ENCODE measurements at places on chromosomes 2 and 18. TPM values are rescaled to one million over a fixed set of nuclear protein-coding genes. Genes with fewer than 3 reads are reported as not detected.

The EGR4 gene
- 0.31 TPM for polyA plus RNA-seq

- H3K36me3 ChIP-seq = no peaks in the 10 kb centered on the region
- peaks cover 67% of the 10 kb centered on the region for H3K27me3 ChIP-seq
- peak overlapping the region; percentile 7 for H3K4me3 ChIP-seq
- H3K4me1 ChIP-seq = peaks cover 3% of the 10 kb centered on the region
Observed at GRCh38 chr2:38074058-38074763, 1.7 kb downstream of the CYP1B1 start.

- no peaks in the 10 kb centered on the region for H3K27me3 ChIP-seq
- H3K4me3 ChIP-seq = no peak overlapping the region
- H3K36me3 ChIP-seq = no peaks in the 10 kb centered on the region
- H3K27ac ChIP-seq = no peak overlapping the region
Observed at GRCh38 chr2:85312404-85312803, 15.4 kb downstream of the TGOLN2 start.

- H3K4me1 ChIP-seq = no peaks in the 10 kb centered on the region
- no peaks in the 10 kb centered on the region for H3K36me3 ChIP-seq
- H3K27ac ChIP-seq = no peak overlapping the region
- DNase-seq = no peak
- no peaks in the 10 kb centered on the region for H3K27me3 ChIP-seq
- no peak overlapping the region for H3K4me3 ChIP-seq
Observed at GRCh38 chr18:50518787-50519546, 40.9 kb upstream of the MAPK4 start.

DNA sequence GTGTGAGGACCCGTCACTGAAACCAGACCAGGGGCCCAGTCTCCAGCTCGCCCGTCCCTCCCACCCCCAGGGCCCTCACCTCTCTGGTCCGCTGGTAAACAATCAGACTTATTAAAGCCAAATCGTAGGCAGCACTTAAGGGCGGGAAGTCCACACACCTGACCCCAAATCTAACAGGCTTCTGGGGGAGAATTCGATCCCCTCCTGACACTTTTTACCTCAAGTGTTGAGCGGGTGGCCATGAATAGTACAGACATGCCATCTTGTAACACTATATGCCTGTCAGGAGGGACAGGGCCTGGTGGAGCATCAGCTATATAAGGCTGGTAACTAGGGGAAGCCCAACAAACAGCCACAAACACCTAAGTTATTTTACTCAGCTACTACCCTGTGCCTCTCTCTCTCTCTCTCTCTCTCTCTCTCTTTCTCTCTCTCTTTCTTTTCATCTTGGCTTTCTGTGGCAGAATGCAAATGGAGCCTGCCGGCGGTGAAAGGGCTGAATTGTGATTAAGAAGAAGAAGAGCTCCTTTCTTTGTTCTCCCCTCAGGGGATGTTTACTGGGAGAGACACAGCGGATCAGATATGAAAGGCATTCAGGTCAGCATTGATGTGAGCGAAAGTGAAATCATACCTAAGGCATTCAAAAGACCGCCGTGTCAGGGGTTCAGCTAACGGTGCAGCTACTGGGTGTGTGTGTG lies 9.5 kb downstream of the ZEB2 start:
- H3K36me3 ChIP-seq = no peaks in the 10 kb centered on the region
- peak overlapping the region; percentile 7 for H3K4me3 ChIP-seq
- H3K27me3 ChIP-seq = peaks cover 7% of the 10 kb centered on the region
- H3K27ac ChIP-seq = peak overlapping the region; percentile 89
- peaks cover 97% of the 10 kb centered on the region for H3K4me1 ChIP-seq

DNA sequence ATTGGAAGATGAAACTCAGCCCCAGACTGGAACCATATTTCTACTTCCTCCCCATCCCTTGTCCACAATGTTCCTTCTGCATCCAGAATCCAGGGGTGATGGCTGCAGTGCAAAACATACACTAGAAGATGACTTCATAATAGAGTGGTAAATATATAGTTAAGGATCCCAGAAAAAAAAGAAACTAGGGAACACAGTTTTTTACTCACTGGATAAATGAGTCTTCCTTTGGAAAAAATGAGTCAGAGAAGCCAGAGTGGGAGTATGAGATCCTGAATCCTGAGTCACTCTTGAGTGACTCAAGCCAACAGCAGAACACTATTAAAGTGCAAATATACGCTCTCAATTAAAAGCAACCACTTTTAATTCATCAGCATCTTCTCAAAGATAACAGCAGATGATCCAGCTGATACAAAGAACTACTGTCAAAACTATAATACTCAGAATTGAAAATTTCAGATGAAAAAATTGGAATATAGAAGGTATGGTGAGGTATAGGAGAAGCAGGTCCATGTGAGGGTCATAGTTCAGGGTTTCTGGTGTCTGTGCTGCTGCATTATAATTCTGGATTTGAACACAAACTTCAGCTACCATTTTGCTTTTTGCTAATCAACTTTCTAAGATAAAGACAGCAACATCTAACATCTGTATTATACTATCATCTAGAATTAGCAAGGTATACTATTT lies 987.2 kb upstream of the CDH2 start:
- no peaks in the 10 kb centered on the region for H3K27me3 ChIP-seq
- H3K36me3 ChIP-seq = no peaks in the 10 kb centered on the region
- DNase-seq = peak; percentile 93
- no peaks in the 10 kb centered on the region for H3K4me1 ChIP-seq

The MCEE gene
- 51.1 TPM for polyA plus RNA-seq

DNA sequence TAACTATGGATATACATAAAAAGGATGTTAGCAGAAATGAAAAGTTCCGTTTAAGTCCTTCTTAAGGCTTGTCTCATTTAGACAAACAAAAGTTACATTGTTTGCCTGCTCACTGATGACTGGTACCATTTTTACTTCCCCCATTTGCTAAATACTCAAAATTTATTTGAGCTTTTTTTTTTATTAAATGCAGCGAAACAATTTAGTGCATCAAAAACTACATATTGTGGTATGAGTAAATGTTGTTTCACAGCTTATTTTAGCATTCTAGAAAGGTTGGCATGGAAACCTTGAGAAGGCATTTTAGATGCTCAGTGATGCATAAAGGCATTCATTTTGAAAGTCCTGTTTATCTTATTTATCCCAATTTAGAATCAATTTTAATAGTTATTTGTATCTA lies 100.0 kb downstream of the MAP2 start:
- no peak overlapping the region for H3K27ac ChIP-seq
- no peaks in the 10 kb centered on the region for H3K36me3 ChIP-seq
- no peak for DNase-seq
- no peaks in the 10 kb centered on the region for H3K27me3 ChIP-seq

- no peak overlapping the region for H3K4me3 ChIP-seq
- no peaks in the 10 kb centered on the region for H3K36me3 ChIP-seq
- peaks cover 3% of the 10 kb centered on the region for H3K27me3 ChIP-seq
Observed at GRCh38 chr2:98795891-98796676, 65.2 kb upstream of the MGAT4A start.

The ATOH8 gene
- polyA plus RNA-seq = 6.3 TPM

DNA sequence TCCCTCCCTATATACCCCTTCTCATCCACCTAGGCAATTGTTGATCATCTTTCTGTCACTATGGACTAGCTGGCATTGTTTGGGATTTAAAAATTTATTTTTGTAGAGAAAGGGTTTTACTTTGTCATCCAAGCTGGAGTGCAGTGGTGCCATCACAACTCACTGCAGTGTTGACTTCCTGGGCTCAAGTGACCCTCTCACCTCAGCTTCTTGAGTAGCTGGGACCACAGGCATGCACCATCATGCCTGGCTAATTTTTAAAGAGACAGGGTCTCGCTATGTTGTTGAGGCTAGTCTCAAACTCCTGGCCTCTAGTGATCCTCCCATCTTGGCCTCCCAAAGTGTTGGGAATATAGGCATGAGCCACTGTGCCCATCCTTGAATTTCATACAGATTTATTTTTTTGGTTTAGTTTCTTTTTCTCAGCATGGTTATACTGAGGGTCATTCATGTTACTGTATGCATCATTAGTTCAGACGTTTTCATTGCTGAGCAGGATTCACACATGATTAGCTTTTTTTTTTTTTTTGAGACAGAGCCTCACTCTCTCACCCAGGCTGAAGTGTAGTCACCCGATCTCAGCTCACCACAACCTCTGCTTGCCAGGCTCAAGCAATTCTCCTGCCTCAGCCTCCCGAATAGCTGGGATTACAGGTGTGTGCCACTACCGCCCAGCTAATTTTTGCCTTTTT lies 8.6 kb upstream of the PCARE start:
- H3K36me3 ChIP-seq = no peaks in the 10 kb centered on the region
- DNase-seq = no peak
- no peaks in the 10 kb centered on the region for H3K4me1 ChIP-seq
- H3K4me3 ChIP-seq = no peak overlapping the region
- H3K27ac ChIP-seq = no peak overlapping the region

- H3K27ac ChIP-seq = no peak overlapping the region
- no peak for DNase-seq
- H3K36me3 ChIP-seq = no peaks in the 10 kb centered on the region
- H3K27me3 ChIP-seq = no peaks in the 10 kb centered on the region
- no peak overlapping the region for H3K4me3 ChIP-seq
Observed at GRCh38 chr18:69715191-69715795, 232.4 kb downstream of the CD226 start.

- H3K4me1 ChIP-seq = no peaks in the 10 kb centered on the region
- no peaks in the 10 kb centered on the region for H3K27me3 ChIP-seq
- no peak overlapping the region for H3K27ac ChIP-seq
- no peak overlapping the region for H3K4me3 ChIP-seq
- peak; percentile 44 for DNase-seq
- no peaks in the 10 kb centered on the region for H3K36me3 ChIP-seq
Observed at GRCh38 chr18:68439642-68440041, 275.3 kb downstream of the TMX3 start.

GRCh38 chr2:1623906-1624445 lies 120.3 kb downstream of the PXDN start:
- H3K4me3 ChIP-seq = no peak overlapping the region
- H3K27ac ChIP-seq = no peak overlapping the region
- H3K27me3 ChIP-seq = no peaks in the 10 kb centered on the region
- no peaks in the 10 kb centered on the region for H3K4me1 ChIP-seq

- H3K36me3 ChIP-seq = no peaks in the 10 kb centered on the region
- H3K27me3 ChIP-seq = no peaks in the 10 kb centered on the region
- peak; percentile 57 for DNase-seq
- H3K27ac ChIP-seq = no peak overlapping the region
Observed at GRCh38 chr18:12658426-12659138, 675 bp upstream of the SPIRE1 start.

DNA sequence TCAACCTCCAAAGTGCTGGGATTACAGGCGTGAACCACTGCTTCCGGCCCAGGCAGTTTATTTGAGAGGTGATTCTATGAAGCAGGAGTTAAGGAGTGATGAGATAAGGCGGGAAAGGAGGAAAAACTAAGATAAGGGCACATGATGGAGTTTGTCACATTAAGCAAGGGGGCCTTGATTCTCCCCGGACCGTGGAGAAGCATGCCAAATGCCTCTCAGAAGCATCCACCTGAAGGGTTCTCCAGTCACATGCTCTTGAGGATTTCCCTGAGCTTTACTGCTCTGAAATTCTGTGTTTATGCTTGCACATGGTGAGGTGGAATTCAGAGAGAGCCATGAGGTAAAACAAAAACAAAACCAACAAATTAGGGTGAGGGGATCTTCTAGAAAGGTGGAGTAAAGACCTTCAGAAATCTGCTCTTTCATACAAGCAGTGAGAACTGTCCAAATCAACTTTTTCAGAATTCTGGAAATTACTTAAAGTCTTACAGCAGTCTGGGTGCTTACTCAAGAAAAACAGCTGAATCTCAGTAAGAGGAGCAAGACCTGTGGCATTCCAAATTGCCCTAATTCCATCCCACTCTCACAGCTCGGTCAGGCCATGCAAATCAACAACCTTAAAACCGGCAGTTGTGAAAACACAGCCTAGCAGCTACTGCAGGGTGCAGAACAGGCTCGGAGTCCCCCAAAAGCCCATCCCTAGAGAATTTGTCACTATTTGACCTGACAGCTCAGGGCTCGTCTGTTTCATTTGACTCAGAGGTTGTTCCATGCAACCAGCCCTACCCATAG lies 69.1 kb upstream of the CTLA4 start:
- no peak for DNase-seq
- no peaks in the 10 kb centered on the region for H3K36me3 ChIP-seq

- H3K4me3 ChIP-seq = no peak overlapping the region
- no peaks in the 10 kb centered on the region for H3K36me3 ChIP-seq
- no peaks in the 10 kb centered on the region for H3K27me3 ChIP-seq
Observed at GRCh38 chr18:57942493-57942892, 101.5 kb upstream of the NEDD4L start.

The RHBDD1 gene
- polyA plus RNA-seq = 12.9 TPM

The ACTG2 gene
- polyA plus RNA-seq = 6.9 TPM

DNA sequence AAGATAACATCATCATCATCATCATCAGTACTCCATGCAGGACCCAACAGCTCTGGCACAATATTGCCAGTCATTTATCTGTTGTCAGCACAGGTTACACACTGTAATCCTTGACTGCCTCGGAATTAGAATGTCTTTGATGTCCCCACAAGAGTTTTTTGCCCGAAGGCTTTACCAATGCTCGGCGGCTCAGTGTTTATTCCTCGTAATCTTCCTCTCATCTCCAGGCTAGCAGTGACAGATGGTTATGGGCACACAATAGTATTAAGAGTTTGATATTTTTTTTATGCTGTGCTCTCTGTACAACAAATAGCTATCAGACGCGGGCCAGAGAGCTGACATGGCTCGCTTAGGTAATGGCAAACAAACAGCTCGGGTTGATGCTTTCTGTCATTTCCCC lies 515.2 kb downstream of the ZEB2 start:
- H3K4me1 ChIP-seq = no peaks in the 10 kb centered on the region
- no peak overlapping the region for H3K27ac ChIP-seq
- H3K4me3 ChIP-seq = no peak overlapping the region

GRCh38 chr2:191345788-191346187 lies 100.6 kb downstream of the MYO1B start:
- no peaks in the 10 kb centered on the region for H3K27me3 ChIP-seq
- H3K36me3 ChIP-seq = no peaks in the 10 kb centered on the region
- no peak overlapping the region for H3K4me3 ChIP-seq
- H3K4me1 ChIP-seq = peaks cover 7% of the 10 kb centered on the region

DNA sequence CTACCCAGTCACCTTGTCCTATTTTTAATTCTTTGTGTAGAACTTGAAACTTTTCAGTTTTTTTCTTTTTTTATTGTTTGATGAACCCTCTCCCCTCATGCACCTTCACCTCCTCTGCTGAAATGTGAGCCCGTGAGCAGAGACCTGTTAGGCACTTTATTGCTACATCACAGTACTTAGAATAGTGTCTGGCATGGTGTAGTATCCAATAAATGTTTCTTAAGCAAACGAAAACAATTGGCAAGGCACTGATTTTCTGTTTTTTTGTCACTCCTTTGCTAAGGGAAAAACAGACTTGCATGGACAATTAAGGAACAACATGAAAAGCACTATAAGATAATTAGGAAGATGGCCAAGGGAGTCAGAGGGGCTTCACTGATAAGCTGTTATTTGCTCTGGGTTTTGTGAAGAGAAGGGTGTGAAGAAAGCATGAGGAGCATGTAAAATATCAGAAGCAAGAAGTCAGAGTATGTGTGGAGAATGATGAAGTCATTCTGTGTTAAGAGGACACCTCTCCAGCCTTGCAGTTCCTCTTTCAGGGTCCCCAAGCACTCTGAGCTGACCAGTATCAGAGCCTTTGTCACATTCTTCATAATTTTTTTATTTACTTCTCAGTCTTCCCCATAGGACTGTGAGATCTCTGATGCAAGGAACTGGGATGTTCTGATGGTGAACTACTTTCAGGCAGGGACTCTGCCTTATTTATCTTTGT lies 99.7 kb upstream of the CAVIN2 start:
- H3K27ac ChIP-seq = no peak overlapping the region
- H3K27me3 ChIP-seq = no peaks in the 10 kb centered on the region
- no peak for DNase-seq

GRCh38 chr2:224930990-224931389 lies 111.3 kb downstream of the DOCK10 start:
- no peaks in the 10 kb centered on the region for H3K27me3 ChIP-seq
- no peak overlapping the region for H3K27ac ChIP-seq
- DNase-seq = no peak
- H3K36me3 ChIP-seq = no peaks in the 10 kb centered on the region
